ENCODE measurements at places on chromosomes 13 and 19.

- no peak for DNase-seq
Measured at GRCh38 chr13:99624936-99625540, 123.8 kb downstream of the TM9SF2 start.

- DNase-seq, result no peak
Measured at GRCh38 chr13:75366380-75367280, 115.3 kb downstream of the TBC1D4 start.

DNA sequence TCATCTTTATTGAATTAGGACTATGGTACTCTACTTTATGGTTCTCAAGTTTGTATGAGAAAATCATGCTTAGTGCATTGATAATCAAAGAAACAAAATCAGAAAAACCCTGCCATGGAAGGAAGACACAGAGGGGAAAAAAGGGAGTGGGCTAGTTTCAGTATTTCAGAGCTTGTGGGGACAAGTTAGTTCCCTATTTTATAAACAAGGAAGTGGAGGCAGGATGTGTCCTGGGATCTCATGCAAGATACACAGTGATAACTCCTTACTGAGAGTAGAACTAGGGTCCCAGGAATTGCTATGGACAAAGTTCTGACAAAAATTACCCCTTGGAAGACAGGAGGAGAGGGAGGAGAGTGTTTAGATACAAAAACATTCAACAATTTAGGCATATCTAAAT, 1277.3 kb downstream of the UQCRFS1 start:
- no peak for DNase-seq

DNA sequence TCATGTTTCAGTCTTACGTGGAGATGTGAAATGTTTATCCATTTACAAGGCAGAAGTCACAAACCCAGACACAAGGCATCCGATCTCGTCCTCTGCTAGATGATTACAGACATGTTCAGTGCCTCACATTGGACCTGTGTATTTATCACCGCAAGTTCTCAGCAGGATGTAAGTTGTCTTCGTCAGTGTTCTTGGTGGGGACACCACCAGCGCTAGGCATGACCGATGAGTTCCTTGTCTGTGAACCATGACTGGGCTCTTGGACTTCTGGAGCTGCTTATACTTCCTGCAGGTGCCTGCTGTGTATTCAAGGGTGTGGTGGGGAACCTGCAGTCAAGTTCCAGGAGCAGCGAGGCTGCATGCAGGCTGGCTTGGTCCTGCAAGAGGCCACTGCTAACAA, 105.4 kb downstream of the URI1 start:
- no peak for DNase-seq

GRCh38 chr19:3360421-3361383, 5.7 kb upstream of the NFIC start:
- peak; percentile 55 for DNase-seq

- no peak for DNase-seq
Measured at GRCh38 chr13:100825557-100825956, 151.0 kb upstream of the TMTC4 start.

All from stimulated activated CD8-positive, alpha-beta memory T cell treated with anti-CD3 and anti-CD28 coated beads, Interleukin-2, amount 100 ng/mL, for 1 hour (primary cell).